ENCODE measurements at places on chromosomes 12 and 14. TPM values are rescaled to one million over a fixed set of nuclear protein-coding genes. Genes with fewer than 3 reads are reported as not detected.

GRCh38 chr12:76250256-76250655, 98.0 kb downstream of the BBS10 start:
- H3K4me3 ChIP-seq: no peak overlapping the region
- no peaks in the 10 kb centered on the region for H3K4me1 ChIP-seq
- no peaks in the 10 kb centered on the region for H3K36me3 ChIP-seq
- no peak overlapping the region for H3K27ac ChIP-seq
- DNase-seq: no peak
- no peaks in the 10 kb centered on the region for H3K27me3 ChIP-seq

DNA sequence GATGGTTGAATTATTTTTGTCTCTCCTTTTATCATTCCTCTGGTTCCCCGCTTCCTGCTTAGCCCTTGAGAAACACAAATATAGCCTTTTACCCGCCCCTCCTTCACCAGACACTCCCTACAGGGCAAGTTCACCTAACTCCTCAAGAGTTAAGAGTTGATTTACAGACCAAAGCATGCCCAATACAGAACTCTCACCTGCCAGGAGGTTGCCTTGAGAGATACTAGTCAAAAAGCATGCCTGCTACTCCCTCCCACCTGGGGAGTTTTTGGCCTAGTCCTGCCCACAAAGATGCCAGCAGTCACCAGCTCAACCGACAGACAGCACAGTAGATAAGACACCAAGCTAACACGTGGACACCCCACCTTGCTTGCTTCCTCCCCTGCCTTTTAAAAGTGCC, 11.2 kb downstream of the LGMN start:
- DNase-seq: no peak
- H3K27ac ChIP-seq: no peak overlapping the region
- H3K4me3 ChIP-seq: no peak overlapping the region
- no peaks in the 10 kb centered on the region for H3K27me3 ChIP-seq

- H3K27me3 ChIP-seq: no peaks in the 10 kb centered on the region
- H3K27ac ChIP-seq: no peak overlapping the region
- H3K36me3 ChIP-seq: no peaks in the 10 kb centered on the region
- DNase-seq: no peak
- H3K4me1 ChIP-seq: no peaks in the 10 kb centered on the region
These were observed 125.7 kb upstream of the TRHDE start for GRCh38 chr12:72146495-72146894.

GRCh38 chr14:54094765-54095164, 138.1 kb upstream of the BMP4 start:
- H3K27ac ChIP-seq: no peak overlapping the region
- H3K4me1 ChIP-seq: no peaks in the 10 kb centered on the region
- H3K27me3 ChIP-seq: no peaks in the 10 kb centered on the region
- H3K4me3 ChIP-seq: no peak overlapping the region
- H3K36me3 ChIP-seq: no peaks in the 10 kb centered on the region
- DNase-seq: no peak

SLC39A2 gene
- 0.09 TPM for polyA plus RNA-seq

GRCh38 chr12:70691018-70691672, 53.9 kb upstream of the PTPRB start:
- H3K27me3 ChIP-seq: no peaks in the 10 kb centered on the region
- no peaks in the 10 kb centered on the region for H3K36me3 ChIP-seq
- DNase-seq: no peak
- no peaks in the 10 kb centered on the region for H3K4me1 ChIP-seq
- no peak overlapping the region for H3K4me3 ChIP-seq

DNA sequence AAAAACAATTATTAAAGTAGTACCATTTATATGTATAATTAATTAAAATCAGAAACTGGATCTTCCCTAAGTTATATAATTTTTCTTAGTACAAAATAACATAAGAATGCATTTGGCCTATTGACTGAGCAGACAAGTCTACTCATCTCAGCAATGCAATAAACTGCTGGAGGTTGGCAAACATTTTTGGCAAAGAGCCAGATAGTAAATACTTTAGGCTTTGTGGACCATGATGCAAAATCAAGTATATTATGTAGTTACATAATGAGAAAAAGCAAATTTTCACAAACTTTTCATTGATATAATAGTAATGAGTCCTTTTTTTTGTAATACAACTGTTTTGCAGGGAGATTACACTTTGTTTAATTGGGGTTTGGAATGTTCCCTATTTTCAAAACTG, 30.9 kb downstream of the ERGIC2 start:
- no peaks in the 10 kb centered on the region for H3K36me3 ChIP-seq
- H3K27ac ChIP-seq: no peak overlapping the region
- H3K4me1 ChIP-seq: no peaks in the 10 kb centered on the region
- no peaks in the 10 kb centered on the region for H3K27me3 ChIP-seq
- no peak for DNase-seq

GRCh38 chr14:99258341-99258861, 13.6 kb downstream of the BCL11B start:
- no peak overlapping the region for H3K27ac ChIP-seq
- no peak overlapping the region for H3K4me3 ChIP-seq
- DNase-seq: no peak
- H3K36me3 ChIP-seq: no peaks in the 10 kb centered on the region
- H3K4me1 ChIP-seq: no peaks in the 10 kb centered on the region
- H3K27me3 ChIP-seq: no peaks in the 10 kb centered on the region

Measured in pancreas (tissue), 10 donors.